ENCODE measurements at places on chromosomes 1 and 21. TPM values are rescaled to one million over a fixed set of nuclear protein-coding genes. Genes with fewer than 3 reads are reported as not detected.

DNA sequence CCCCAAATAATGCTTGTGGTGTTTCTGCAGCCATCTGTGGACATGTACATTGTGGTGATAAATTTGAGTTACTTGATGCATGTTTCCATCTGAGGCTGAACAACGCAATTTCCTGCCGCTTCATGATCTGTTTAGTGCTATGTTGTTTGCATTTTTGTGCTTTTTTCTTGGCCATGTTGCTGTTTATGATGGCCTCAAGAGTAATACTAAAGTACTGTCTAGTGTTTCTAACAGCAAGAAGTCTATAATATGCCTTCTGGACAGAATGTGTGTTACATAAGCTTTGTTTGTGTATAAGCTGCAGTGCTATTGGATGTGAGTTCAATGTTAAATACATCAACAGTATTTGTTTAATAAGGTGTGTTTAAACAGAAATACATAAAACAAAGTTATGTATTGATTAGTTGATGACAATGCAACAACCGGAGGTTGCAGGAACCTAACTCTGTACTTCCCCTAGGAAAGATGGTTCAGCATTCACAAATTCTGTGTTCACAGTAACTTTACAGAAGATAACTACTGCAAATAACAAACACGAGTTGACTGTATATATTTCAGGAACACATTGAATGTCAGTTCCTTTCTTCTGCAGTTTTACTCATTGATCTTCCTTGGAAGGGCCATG, 114.8 kb upstream of the USP24 start:
- no peak for DNase-seq

- no peak for DNase-seq
Measured at GRCh38 chr1:24544239-24544638, 11.6 kb upstream of the NCMAP start.

GRCh38 chr1:115458426-115459114, 120.5 kb upstream of the NGF start:
- no peak for DNase-seq

DNA sequence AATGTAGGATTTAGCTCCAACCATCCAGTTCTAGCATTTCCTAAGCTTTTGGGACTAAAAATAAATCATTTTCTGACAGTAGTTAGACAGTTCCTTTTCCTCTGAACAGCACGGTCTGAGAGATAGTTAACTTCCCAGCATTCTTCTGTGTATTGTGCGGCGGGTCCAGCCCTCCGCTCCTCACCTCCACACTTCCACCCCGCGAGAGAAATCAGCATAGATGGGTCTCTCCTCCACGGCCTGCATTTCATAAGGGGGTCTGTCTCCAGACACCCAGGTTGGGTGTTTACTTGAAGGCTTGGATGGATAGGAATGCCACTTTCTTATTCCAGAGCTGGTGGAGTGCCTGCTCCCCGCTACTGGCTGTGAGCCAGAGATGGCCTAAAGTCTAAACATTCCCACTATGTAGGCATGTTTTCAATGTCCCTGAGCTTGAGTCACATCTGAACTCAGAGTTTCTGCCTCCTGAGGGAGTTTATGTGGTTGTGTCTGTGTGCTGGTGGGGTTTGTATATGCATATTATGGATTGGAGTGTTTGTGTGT, 38.0 kb upstream of the PPP2R5A start:
- peak; percentile 13 for DNase-seq

DNA sequence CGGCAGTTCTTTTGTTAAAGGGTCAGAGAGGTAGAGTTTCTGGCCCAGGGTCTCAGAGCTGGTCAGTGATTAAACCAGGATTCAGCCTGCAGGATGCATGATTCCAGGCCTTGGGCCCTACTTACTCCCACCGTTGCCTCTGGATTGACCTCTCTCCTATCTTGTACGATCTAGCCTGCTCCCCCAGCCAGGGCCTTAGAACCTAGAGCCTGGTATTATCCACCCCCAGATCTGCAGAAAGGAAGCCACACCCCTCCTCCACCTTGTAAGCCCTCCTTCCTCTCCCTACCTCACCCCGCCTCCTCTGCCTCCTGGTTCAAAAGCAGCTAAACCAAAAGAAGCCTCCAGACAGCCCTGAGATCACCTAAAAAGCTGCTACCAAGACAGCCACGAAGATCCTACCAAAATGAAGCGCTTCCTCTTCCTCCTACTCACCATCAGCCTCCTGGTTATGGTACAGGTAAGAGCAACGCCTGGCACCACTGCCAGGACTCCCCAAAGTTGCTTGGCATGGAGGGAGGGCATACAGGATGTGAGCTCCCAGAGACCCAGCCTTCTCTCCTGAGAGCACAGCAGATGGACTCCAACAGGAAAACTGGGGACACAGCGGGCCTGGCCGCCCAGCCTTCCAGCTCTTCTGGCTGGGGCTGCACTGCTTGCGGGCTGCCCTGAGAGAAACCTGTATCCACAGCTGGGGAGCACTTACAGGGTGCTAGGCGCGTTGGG, at the start of gene CD52:
TSS of gene CD52 (plus strand) at position 347 of the 726 bp plus-strand sequence. CDS start at position 407, 60 bp downstream.
- no peak for DNase-seq

GRCh38 chr1:80154176-80154575, 1147.6 kb upstream of the ADGRL4 start:
- DNase-seq = peak; percentile 21

DNA sequence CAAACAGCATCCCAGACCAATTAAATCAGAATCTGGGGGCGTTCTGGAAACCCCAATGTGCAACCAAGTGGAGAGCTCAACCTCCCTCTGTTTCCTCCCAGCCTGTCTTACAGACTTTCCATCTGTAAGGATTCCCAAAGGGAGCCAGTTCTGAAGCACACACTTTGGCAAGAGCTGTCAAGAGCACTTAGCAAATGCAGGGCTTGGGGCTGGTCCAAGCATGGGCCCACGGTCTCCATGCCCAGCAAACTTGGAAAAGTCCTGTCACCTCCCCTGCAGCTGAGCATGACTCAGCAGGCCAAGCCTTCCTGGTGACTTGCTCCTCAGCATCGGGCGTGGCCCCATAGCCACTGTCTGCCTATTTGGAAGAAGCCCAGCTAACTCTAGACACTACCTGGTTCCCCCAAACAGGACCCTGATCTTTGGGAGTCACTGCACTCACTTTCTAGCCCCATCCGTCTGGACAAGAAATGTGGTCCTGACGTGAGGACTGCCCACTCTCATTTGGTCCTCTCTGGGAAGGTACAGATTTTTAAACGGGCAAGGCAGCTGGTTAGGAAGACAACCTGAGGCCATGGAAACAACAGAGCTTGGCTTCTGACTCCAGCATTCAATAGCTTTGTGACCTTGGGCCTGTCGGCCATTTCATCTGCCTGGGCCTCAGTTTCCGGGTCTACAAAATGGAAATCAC, 16.9 kb downstream of the SLC2A1 start:
- peak; percentile 91 for DNase-seq

- no peak for DNase-seq
Measured at GRCh38 chr1:15510611-15511405, 13.2 kb downstream of the CASP9 start.

DNA sequence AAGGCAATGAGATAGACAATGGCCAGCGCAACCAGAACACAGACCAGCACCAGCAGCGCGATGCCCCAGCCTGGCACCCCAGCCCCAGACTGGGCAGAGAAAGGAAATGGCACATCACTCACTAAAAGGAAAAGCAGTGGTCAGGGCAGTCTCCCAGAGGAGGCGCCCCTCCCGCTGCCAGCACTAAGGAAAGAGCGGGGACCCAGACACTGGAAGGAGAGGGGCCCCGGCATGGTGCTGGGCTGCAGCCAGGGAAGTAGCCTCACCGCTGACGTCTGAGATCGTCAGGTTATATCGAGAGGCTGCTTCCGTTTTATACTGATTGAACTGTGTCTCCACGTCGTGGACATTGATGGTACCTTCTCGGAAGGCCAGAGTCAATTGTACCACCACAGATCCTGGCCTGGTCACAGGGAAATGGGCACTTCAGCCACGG, 13.8 kb downstream of the TRIM46 start:
- DNase-seq = no peak

- peak; percentile 48 for DNase-seq
Measured at GRCh38 chr1:2534687-2535441, 4.8 kb upstream of the HES5 start.

DNA sequence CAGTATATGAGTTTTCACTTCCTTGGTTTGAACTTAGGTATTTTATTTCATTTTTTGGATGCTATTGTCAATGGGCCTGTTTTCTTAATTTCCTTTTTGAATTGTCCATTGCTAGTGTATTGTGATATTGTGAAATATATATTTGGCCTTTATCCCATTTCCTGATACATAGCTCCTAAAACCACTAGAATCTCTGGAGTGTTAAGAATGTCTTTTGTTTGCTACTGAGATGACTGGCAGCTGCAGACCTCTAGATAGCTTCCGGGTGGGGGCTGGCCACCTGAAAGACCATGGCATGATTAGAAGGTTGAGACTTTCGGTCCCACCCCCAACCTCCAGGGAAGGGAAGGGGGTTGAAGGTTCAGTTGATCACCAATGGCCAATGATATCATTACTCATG, 245.4 kb downstream of the KCNJ6 start:
- peak; percentile 41 for DNase-seq

DNA sequence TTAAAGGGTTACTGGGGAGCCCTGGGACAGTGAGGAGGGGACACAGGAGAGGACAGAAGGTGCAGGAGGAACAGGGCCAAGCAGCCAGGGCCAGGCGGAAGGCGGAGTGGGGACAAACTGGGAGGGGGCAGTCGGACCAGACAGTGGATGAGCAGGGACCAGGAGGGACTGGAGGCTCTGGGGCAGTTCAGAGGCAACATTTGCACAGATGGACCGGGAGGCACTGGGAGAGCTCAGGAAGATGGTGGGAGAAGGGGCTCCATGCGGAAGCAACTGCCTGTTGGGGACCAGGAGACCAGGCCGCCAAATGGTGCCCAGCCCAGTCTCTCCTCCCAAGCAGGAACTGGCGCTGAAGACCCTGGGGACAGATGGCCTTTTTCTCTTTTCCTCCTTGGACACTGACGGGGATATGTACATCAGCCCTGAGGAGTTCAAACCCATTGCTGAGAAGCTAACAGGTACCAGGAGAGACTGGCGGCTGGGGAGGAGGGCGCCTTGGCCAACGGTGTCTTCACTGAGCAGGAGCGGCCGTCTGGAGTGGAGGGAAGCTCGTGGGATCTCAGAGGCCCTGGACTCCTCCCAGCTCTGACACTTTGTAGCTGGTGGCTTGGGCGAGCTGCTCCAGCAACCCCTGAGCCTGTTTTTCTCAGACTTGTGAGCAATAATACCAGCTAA, 847 bp downstream of the SELENON start:
- no peak for DNase-seq

- peak; percentile 2 for DNase-seq
Measured at GRCh38 chr21:26881504-26882228, 36.5 kb upstream of the ADAMTS1 start.

GRCh38 chr1:19723874-19724273, 59.2 kb downstream of the HTR6 start:
- no peak for DNase-seq

GRCh38 chr1:107604825-107605224, 360.2 kb downstream of the VAV3 start:
- no peak for DNase-seq

DNA sequence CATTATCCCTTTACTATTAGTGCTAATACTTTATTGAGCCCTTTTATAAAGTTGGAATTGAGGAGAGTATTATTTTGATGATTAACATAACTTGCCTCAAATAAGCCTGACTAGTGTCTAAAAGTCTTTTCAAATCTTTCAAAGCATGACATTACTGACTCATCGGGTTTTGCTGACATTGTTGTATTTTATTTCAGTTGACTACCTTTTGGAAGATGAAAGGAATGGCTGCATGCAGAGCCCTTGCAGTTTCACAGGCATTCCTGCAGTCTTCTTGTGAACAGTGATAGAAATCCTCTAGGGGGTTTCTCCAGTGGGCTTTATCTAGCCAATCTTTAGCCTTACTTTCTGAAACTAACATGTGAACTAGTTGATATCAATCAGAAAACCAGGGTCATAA, 43.0 kb upstream of the TMEM61 start:
- peak; percentile 31 for DNase-seq

Gene CNR2
- not detected for total RNA-seq

Gene RGS13
- total RNA-seq = not detected

Gene OR2M3
- total RNA-seq = not detected

All from astrocyte (in vitro differentiated cells and primary cell).